ENCODE measurements at places on chromosomes 6 and 20. TPM values are rescaled to one million over a fixed set of nuclear protein-coding genes. Genes with fewer than 3 reads are reported as not detected.

THEMIS gene
- not detected for total RNA-seq

DNA sequence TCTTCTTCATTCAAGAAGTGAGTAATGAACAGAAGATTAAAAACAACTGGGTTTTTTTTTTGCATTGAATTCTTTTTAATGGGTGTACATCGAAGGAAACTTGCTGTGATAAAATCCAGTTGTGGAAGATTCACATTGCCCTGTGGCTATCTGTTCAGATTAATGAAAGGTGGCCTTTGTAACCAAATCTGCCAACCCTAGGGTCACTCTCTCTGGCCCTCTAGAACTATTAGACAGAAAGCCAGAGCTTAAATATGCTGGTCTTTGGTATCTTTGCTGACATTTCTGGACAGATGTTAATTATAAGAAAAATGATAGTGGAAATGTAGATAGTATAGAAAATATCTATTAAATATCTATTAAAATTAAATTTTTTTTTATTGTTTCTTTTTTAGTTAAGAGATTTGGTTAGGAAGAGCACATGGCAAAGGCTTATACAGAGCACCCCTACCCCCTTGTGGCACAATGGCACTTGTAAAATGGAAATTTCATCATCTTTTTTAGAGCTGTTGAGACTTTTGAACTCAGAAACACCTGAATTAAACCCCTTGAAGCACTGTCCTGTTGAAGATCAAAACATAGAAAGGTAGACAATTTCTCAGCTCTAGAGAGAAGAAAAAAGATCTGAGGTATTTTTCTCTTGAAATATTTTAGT is 572.5 kb downstream of the PKHD1 start:
- no peak for DNase-seq

GRCh38 chr20:62219992-62220665 is at the start of gene HRH3:
TSS of gene HRH3 (minus strand) at chr20:62220278. CDS start at chr20:62219970, 308 bp downstream.
- DNase-seq = peak; percentile 40

SMPD2 gene
- total RNA-seq = 7.0 TPM

DNA sequence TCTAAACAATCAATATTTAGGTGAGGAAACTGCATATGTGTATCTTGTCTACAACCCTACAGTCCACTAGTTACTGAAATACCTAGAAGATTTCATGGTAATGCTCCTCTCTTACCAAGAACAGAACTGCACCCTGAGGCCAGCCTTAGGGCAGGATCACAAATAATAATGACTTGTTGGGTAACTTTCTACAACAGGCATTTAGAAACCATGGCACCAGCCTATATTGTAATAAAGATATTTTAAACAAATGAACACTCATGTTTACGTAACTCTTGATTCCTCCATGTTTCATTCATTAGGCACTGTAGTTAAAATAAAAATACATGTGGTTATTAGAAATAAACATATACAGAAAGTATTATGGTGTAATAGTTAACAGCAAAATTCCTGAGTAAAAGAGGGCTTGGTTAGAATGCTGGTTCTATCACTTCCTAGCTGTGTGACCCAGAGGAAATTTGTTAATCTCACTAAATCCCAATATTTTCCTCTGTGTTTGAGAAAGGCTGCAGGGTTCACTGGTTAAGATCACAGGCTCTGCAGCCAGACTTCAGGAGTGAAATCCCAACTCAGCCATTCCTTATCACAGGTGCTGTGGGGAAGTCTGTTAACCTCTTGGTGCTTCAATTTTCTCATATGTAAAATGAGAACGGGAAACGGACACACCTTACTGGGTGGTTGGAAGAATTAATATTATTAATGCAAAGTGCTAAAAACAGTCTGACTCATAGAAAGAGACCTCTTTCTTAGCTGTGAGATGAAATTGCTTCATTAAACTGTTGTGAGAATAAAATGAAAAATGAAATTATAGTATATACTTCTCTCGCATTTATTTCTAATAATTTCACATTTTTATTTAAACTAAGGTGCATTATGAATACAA is 8.5 kb downstream of the HMGN3 start:
- no peak for DNase-seq

GRCh38 chr6:20661721-20662120 is 127.5 kb downstream of the CDKAL1 start:
- no peak for DNase-seq

DNA sequence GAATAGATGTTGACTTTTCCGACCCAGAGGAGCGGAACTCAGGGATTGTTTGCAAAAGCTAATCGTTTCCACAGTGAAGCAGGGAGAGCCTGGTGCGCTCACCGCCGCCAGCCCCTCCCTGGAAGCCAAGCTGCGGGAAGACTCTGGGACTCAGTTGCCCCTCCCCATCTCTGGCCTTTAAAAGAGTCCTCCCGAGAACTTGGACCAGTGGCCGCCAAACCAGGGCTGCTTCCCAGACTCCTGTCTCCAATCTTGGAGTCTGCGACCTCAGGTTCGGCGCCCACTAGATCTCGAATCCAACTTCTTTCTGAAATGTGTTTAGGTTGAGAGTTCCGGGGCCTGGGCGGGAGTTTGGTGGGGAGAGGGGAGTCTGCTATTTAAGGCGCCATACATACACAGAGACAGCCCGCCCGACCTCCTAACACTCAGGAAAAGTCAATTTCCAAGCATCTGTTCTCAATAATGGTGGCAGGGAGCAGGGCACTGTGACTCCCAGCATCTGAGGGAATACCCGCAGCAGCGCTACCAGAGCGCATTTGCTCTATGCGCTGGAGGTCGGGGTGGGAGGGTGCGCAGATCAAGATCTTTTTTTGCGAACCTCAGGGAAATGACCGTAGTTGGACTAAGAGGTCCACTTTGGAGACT is 800 bp upstream of the GRIK2 start:
- DNase-seq = no peak

- no peak for DNase-seq
These were observed 3.3 kb upstream of the APMAP start for GRCh38 chr20:24995741-24996448.

PRR18 gene
- 0.12 TPM for total RNA-seq

GRCh38 chr6:148884461-148884860 is 137.6 kb downstream of the UST start:
- DNase-seq = no peak

- DNase-seq = no peak
These were observed 260.0 kb downstream of the ZFAND3 start for GRCh38 chr6:38079537-38079936.

DNA sequence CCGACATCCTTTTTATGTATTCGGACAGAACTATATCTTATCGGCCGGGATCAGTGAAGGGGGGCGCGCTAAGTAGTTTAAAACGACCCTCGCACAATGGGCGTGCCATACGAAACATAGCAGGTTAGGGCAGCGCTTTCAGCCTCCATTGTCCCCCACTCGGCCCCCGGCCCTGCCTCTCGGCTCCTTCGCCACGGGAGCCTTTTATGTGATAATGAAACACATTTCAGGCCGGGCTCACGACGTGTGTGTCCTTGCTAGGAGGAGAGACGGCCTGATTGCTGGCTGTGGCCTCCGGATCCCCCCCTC is 5.3 kb downstream of the FOXA2 start:
- no peak for DNase-seq

KIF13A gene
- total RNA-seq = 96.9 TPM

- DNase-seq = no peak
These were observed 16.3 kb upstream of the ADGRG6 start for GRCh38 chr6:142285235-142286087.

- DNase-seq = peak; percentile 86
These were observed 489.8 kb upstream of the MANEA start for GRCh38 chr6:95087394-95088097.

- peak; percentile 84 for DNase-seq
These were observed 5.6 kb downstream of the BAG2 start for GRCh38 chr6:57177545-57178265.

PRPH2 gene
- 7.3 TPM for total RNA-seq

- DNase-seq = no peak
These were observed 43.4 kb downstream of the LYRM4 start for GRCh38 chr6:5217356-5217755.

DNA sequence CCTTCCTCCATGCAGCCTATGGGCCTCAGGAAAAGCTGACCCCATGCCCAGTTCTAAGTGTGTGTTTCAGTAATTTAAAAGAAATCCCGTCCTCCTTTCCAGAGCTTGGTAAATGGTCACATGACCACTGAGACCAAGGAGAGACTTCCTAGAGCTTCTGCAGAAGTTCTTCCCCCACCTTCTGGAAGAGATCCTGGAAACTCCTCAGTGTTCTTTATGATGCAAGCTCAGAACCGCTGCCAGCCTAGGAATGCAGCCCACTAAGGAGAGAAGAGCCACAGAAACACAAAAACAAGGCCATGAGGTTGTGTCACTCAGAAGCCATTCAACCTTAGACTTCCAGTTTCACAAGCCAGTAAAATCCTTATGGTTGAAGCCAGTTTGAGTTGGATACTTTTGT is 348.4 kb downstream of the TPBG start:
- DNase-seq = no peak

DNA sequence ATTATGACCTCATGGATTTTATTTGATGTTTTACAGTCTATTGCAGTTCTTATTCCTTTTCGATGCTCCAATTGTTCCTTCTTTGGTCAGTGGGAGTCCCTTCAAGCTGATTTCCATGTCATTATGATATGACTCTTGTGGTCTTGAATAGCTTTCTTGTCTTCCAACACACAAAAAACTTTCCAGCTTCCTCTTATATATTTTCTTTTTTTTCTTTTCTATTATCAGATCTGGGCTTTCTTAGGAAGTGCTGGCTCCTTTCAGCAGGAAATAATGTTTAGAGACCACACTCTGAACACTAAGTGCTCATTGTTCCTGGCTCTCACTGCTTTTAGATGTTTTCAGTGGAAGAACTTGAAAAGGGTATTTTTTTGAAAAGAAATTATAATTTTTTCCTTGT is 3.1 kb upstream of the SLC17A1 start:
- no peak for DNase-seq

GRCh38 chr6:149918151-149918905 is 4.6 kb downstream of the RAET1G start:
- no peak for DNase-seq

DNA sequence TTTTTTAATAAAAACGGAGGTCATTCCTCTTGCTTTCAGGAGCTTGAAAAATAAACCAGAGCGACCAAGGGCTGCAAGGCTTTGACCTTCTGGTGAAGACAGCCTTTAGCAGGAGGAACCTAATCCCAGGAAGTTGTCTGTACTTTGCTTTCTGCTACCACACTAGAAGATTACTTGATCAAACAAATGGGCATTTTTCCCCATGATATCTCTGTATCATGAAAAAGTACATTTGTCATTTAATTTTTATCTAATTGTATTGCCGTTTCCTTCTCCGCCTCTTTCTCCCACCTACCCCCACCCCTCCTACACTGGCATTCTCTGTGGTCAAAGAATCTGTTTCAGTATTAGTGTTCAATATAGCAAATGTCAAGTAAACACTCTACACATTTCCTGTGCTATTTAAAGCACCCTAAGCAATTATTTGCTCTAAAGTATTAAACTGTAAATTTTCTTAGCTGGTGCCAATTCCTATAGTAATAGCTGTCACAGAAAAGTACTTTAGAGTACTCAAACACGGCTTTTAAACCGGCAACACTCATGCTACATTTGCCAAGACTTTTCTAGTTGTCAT is 29.7 kb downstream of the ATXN1 start:
- DNase-seq = no peak

PAX1 gene
- not detected for total RNA-seq

DNA sequence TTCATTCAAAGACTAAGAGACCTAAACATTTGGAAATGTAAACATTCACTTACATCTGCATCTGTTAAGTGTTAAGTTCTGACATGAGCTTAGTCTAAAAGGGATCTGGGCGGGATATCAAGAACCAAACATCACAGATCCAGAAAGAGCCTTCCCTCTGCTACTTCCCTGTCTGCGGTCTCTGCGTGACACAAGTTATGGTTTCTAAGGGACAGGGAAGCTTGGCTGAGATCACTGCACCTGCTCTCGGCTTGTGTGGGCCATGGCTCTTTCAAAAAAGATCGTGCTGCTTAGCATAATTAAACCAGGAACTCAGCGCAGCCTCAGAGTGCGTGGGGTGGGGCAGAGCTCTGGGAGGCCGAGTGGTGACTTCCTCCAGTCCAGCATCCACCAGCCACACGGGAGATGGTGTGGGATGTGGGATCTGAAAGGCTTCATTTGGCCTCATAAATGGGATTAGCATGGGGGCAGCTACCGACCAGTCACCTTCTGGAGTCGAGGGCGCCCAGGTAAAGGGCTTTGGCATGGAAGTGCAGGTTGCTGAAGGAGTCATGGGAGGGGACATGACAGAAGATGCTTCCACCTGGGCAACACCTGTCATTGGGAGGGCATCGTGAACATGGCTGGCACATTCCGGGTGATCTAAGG is 16.7 kb upstream of the RAMACL start:
- DNase-seq = no peak

GRCh38 chr6:143103916-143104315 is 43.2 kb downstream of the AIG1 start:
- no peak for DNase-seq

SMIM13 gene
- total RNA-seq = 8.9 TPM

- no peak for DNase-seq
These were observed 49.1 kb downstream of the KCNB1 start for GRCh38 chr20:49433333-49433732.

DNA sequence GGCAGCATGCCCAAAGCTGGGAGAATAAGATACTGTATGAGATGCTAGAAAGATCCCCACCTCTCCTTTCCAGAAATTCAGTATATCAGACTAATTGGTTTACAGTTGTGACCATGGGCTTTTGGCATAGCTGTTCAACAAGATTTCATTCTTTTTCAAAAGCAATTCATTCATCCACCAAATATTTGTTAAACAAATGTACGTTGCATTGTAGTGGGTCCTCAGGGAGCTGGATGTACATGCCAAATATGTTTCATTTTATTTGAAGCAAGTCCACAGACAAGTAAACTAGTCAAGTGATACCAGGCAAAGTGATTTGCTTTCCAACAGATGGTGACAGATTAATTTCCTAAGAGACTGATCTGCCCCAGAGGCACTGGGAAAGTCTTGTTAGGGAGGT is 85.8 kb upstream of the ESR1 start:
- no peak for DNase-seq

- DNase-seq = no peak
These were observed 34.7 kb downstream of the CPNE5 start for GRCh38 chr6:36804563-36804962.

C6orf89 gene
- 26.7 TPM for total RNA-seq

- no peak for DNase-seq
These were observed 112.8 kb upstream of the ARMC2 start for GRCh38 chr6:108735310-108736001.

MICB gene
- 3.6 TPM for total RNA-seq

DNA sequence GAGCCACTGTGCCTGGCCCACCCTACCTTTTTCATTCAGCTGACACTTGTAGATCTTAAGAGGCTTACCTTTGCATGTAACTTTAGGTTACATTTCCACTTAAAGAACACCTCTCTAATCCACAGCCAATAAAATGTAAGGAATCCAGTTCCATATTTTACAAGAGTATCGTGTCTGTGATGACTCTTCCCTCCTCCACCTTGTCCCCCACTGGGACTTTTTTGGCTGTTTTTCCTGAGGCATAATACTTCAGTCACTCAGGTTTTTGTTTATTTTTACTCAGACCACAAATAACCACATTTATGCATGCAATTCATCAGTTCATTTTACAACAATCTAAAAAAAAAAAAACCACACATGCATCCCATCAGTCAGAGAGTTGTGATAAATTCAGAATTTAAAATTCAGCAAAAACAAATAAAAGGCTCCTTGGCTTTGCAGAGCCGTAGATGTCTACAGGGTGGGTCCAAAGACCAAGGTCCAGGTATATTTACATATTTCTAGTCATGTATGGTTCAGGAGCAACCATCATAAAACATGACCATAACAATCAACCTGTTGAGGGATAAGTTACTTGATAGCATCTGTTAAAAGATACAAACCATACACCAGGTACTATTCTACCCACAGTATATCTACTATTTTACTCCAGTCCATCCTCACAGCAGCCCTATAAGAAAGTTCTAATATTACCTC is 9.9 kb downstream of the ATXN1 start:
- DNase-seq = no peak
